ENCODE measurements at places on chromosomes 4 and X. TPM values are rescaled to one million over a fixed set of nuclear protein-coding genes. Genes with fewer than 3 reads are reported as not detected.

The SUPT20HL1 gene
- total RNA-seq = 0.11 TPM

The OCRL gene
- 22.5 TPM for total RNA-seq

The RPA4 gene
- 1.00 TPM for total RNA-seq

The ADH1C gene
- total RNA-seq = 0.44 TPM

The PAGE1 gene
- total RNA-seq = not detected

The COX7B2 gene
- not detected for total RNA-seq

The ATP1B4 gene
- total RNA-seq = not detected

The CHIC2 gene
- 43.9 TPM for total RNA-seq

The CYTL1 gene
- total RNA-seq = 0.12 TPM

The STS gene
- 3.2 TPM for total RNA-seq

The SORBS2 gene
- total RNA-seq = 3.1 TPM
